H7 (cell line): ENCODE measurements at places on chromosomes 6 and 20. TPM values are rescaled to one million over a fixed set of nuclear protein-coding genes. Genes with fewer than 3 reads are reported as not detected.

GRCh38 chr6:154824076-154824475, 90.9 kb downstream of the SCAF8 start:
- DNase-seq, result no peak

Gene SPO11
- total RNA-seq, result not detected in 2 replicates

Gene SALL4
- 127 and 134 TPM in 2 replicates for total RNA-seq

Gene IP6K3
- total RNA-seq, result 0.07 TPM in 1 of 2 replicates, not detected in the other

- no peak for DNase-seq
These were observed 29.1 kb downstream of the SHLD1 start for GRCh38 chr20:5779071-5779900.

- no peak for DNase-seq
These were observed 329.3 kb downstream of the QKI start for GRCh38 chr6:163743796-163744195.

Gene PRPH2
- 1.2 TPM in 2 replicates for total RNA-seq

- peak; percentile 34 for DNase-seq
These were observed 17.4 kb upstream of the RNF39 start for GRCh38 chr6:30092852-30093543.

GRCh38 chr20:13874394-13875157, 89.7 kb downstream of the NDUFAF5 start:
- DNase-seq, result no peak

GRCh38 chr20:62927128-62927705, 912 bp upstream of the DIDO1 start:
- no peak for DNase-seq

DNA sequence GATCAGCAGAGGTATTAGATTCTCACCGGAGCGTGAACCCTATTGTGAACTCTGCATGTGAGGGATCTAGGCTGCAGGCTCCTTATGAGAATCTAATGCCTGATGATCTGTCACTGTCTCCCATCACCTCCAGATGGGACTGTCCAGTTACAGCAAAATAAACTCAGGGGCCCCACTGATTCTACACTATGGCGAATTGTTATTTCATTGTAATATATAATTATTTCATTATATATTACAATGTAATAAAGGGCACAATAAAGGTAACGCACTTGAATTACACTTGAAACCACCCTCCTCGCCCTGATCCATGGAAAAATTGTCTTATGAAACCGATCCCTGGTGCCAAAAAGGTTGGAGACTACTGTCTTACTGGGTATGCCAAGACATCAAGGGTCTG, 18.6 kb downstream of the PRKN start:
- no peak for DNase-seq

GRCh38 chr6:157244175-157244574, 79.1 kb downstream of the TMEM242 start:
- no peak for DNase-seq

DNA sequence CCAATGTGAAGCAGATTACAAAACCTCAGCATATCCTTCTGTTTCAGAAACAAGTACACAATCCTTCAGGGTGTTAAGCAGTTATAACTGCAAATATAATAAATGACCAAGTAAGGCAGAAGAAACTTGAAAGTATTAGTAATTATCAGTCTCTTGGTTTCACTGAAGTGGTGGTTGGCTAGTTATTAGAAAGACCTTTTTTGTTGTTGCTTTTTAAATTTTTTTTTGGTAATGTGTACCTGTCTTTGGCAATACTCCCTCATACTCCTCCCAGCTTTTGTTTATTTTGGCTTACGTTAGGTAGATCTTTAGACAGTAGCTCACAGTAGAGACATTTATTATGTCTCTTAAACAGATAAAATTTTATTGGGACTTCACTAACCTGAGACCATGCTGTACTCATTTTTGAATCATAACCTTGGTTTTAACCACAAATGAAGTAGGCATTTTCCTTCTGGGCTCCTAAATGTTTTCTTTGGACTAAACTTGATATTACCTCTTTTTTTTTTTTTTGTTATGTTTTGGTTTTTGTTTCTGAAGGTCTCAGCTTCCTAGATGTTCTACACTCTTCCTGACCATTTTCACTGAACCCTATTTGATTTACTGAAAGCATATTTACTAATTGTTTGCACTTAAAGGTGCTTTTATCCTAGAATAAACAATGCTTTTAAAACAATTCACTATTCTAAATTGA, 6.4 kb downstream of the CD2AP start:
- DNase-seq, result no peak

DNA sequence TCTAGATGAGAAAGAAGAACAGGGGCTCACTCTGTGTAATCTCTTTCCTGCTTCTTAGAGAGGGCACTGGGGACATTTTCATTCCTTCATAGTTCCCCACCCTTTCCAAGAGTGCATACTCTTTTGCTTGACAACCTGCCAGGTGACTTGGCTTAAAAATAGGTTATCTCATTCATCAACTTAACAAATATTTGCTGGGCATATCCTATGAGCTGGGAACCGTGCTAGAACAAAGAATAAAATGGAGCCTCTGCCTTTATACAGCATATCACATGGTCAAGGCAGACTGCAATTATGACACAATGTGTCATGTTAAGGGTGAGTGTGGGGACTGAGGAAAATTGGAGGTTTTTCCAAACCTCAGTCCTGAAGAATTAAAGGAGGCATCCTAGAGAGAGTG, 209.8 kb upstream of the FOXA2 start:
- no peak for DNase-seq

GRCh38 chr6:46104209-46104608, 25.6 kb upstream of the ENPP4 start:
- DNase-seq, result no peak

Gene WFDC12
- not detected in 2 replicates for total RNA-seq

DNA sequence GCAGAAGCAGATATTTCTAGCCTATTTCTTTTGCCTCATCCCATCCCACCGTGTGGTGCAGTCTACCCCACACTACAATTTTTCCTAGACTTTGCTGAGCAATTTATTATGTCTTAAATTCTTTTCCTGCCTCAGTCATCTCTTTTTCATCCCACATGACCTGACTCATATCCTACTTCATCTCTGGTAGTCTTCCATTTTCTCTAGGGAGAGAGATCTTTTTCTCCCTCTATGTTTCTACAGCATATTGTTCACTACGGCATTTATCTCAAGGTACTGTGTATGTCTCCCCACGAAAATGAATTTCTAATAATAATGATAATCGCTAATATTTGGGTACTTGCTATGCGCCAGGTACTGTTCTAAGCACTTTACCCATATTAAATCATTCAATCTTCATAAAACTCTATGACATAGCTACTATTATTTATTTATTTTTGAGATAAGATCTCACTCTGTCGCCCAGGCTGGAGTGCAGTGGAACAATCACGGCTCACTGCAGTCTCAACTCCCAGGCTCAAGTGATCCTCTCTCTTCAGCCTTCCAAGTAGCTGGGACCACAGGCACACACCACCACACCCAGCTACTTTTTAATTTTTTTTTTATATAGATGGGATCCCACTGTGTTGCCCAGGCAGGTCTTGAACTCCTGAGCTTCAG, 15.6 kb downstream of the PDSS2 start:
- DNase-seq, result no peak

DNA sequence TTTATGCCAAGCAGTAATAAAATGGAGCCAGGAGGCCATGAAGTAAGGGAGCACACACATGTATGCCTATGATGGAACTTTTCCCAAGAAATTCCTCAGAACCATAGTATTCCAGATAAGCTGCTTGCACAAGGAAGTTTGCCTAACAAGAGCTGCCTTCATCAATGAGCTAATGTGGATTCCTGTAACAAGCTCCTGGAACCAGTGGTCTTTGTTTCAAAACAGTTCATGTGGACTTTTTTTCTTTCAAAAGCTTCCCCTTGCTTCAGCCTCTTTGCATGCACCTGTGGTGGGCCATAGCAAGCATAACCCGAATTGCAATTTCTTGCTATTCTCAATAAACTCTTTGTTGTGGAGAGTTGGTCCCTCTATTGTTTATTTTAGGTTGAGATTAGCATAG, 359.6 kb downstream of the UTRN start:
- peak; percentile 10 for DNase-seq

- DNase-seq, result no peak
These were observed 26.2 kb downstream of the PLN start for GRCh38 chr6:118574051-118574865.

GRCh38 chr6:140485740-140486449, 1111.4 kb upstream of the CITED2 start:
- no peak for DNase-seq

Gene CPNE5
- total RNA-seq, result 0.04 and 0.42 TPM in 2 replicates

DNA sequence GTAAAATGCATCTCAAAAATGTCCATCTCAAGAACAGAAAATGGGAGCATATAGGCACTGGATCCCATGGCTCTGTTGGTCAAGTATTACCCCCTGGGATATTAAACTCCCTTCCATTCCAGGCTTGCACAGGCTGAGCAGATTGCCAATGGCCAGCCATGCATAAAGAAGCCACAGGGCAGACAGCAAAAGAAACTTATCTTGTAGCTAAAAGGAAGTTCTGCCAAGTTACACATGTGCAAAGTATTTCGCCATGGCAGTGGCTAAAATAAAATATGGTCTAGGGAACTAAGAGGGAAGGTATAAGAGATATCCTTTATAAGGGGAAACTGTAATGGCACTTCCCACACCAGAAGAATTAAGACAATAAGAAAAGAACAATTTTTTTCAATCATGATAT, 415.6 kb upstream of the BTBD3 start:
- no peak for DNase-seq

Gene ELOVL4
- 4.8 and 5.1 TPM in 2 replicates for total RNA-seq

DNA sequence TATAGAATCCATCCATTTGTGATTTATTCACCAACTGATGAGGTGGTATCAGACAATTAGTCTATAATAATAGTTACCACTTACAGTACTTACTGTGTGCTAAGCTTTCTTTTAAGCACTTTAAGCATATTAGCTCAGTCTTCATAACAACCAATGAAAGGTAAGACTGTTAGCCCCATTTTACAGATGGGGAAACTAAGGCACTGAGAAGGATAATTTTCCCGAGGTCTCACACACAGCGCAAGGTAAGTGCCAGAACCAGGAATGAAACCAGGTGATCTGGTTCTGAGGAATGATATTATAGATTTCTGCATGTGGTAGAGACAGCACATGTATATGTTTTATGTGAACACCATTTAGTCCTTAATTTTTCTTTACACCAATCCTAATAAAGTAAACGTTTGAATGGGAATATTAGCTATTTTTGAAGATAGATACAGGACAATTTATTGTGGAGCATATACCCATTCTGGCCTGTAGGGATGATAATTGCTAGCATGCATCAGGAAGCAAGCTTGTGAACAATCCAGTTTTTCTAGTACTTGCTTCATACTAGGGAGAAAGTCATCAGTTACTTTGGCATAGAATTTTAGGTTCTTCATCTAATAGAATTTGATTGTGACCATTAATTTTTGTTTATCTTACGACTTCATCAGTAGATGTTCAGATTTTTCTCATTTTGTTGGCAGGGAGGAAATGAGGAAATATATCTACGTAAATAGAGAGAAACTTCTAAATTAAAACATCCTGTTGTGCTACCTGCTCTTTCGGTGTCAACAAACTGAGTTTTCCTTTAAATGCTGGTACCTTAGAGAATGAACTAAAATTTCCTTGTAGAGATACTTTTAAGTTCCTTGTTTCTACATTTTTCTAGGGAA, 3.0 kb downstream of the YWHAB start:
- no peak for DNase-seq

DNA sequence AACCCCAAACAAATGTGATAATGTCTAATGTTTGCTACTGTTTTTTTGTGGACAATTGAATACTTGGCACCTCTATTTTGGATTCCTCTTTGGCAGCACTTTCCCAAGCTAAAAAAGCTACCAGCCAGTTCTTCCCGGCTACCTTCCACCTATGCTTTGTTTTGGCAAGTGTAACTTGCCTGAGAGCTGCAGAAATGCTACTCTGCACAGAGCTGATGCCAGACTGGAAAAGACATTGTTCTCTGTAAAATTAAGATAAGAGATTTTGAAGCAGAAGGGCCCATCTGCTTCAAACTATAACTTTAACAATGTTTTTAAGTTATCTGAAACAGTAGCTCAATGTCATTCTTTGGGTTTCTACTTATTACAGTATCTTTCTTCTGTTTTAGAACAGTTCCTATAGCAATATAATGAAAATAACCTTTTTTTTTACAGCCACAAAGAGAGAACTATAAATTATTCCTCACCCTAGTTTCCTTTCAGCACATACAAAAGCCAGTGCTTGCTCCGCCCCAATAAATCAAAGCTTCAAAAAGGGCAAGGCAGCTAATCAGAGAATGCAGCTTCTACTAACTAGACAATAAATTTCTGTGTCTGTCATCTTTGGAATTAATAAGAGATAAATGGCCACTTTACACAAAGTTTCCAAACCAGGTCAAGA, 183.1 kb downstream of the UBE3D start:
- DNase-seq, result no peak

GRCh38 chr20:11516448-11516847, 401.2 kb upstream of the BTBD3 start:
- no peak for DNase-seq

- DNase-seq, result no peak
These were observed 195.7 kb downstream of the CENPW start for GRCh38 chr6:126535595-126535994.

Gene RSPH9
- total RNA-seq, result 0.07 TPM in 1 of 2 replicates, not detected in the other

GRCh38 chr6:151498327-151498726, 4.5 kb downstream of the CCDC170 start:
- DNase-seq, result no peak

DNA sequence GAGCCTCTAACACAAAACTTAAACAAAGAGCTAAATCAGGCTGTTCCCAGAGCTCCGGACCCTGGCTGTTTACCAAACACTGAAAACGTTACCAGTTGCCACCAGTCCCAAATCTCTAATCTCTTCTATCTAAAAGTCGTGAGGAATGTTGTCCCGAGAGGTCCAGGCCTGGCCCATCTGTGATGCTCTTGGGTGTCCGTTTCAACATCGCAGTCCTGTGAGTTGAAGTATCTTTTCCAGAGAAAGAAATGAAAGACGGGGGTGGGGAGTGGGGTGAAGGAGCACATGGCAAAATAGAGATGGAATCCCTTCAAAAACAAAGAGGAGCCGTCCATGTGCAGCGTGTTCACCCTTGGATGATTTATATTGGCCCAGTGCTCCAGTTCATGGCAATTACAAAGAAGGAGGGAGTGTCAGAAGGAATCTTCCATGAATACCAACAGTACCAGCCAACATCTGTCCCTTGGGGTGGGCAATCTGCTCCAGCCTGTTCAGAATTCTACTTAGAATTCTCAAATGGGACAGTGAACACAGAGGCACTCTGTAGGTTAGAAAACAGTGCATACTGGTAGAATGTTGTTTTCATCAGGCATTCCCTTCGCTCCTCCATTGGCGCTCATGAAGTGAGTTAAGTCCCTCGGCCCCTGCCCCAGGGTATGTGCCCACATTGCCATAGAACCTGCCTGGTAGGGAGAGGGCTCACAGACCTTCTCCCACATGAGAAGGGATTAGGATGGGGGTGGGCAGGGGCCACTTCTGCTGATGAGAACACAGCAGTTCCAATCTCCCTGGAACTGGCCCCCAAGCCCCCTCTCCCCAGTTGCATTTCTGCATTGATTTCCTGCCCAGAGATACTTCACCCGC, 112.1 kb downstream of the LY86 start:
- no peak for DNase-seq

DNA sequence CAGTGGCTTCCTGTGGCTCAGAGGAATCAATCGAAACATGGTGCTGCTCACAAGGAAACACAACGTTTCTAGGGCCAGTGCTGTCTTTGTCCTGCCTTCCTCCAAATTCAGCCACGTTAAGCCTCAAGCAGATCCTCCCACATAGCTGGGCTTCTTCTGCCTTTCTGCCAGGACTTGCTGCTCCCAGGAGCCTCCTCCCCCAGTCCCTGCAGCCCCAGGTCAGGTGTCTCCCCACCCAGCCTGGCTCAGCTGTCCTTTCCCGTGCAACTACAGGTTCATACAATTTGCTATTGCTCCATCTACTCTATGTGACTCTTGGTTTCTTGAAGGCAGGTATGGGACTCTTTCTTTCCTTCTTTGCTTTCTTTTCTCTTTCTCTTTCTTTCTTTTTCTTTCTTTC, 215.3 kb upstream of the RNF24 start:
- DNase-seq, result peak; percentile 60

Gene FKBP1C
- 0.80 and 2.0 TPM in 2 replicates for total RNA-seq
